Astrocyte (in vitro differentiated cells and primary cell): ENCODE measurements at places on chromosomes 13 and 19.

GRCh38 chr13:102461302-102461701 is 59.5 kb upstream of the FGF14 start:
- no peaks in the 10 kb centered on the region for H3K27me3 ChIP-seq
- no peaks in the 10 kb centered on the region for H3K4me1 ChIP-seq
- H3K27ac ChIP-seq, result no peak overlapping the region
- H3K4me3 ChIP-seq, result no peak overlapping the region
- no peak for DNase-seq

- DNase-seq, result no peak
- peaks cover 12% of the 10 kb centered on the region for H3K4me1 ChIP-seq
- H3K27me3 ChIP-seq, result no peaks in the 10 kb centered on the region
- no peak overlapping the region for H3K4me3 ChIP-seq
- no peaks in the 10 kb centered on the region for H3K36me3 ChIP-seq
These were observed 108.6 kb upstream of the GJB6 start for GRCh38 chr13:20340759-20341171.

DNA sequence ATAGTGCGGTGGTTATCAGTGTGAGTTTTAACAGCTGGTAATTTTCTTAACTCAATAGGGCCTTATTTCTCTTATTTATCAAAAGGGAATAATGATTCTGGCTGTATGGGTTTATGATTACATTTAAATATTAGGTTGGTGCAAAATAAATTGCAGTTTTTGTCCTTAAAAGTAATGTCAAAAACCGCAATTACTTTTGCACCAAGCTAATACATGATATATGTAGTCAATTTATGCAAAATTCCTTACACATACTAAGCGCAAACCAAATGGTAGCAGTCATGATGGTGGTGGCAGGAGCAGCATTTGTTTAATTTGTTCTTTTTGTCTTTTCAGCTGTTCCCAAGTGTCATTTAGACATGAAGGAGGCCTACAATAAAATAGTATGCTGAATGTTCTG is 1777.1 kb downstream of the OLFM4 start:
- no peak overlapping the region for H3K4me3 ChIP-seq
- no peak for DNase-seq
- H3K4me1 ChIP-seq, result no peaks in the 10 kb centered on the region
- H3K27ac ChIP-seq, result no peak overlapping the region
- no peaks in the 10 kb centered on the region for H3K36me3 ChIP-seq

GRCh38 chr19:5827342-5827890 is 12.1 kb downstream of the FUT6 start:
- H3K36me3 ChIP-seq, result no peaks in the 10 kb centered on the region
- DNase-seq, result no peak

DNA sequence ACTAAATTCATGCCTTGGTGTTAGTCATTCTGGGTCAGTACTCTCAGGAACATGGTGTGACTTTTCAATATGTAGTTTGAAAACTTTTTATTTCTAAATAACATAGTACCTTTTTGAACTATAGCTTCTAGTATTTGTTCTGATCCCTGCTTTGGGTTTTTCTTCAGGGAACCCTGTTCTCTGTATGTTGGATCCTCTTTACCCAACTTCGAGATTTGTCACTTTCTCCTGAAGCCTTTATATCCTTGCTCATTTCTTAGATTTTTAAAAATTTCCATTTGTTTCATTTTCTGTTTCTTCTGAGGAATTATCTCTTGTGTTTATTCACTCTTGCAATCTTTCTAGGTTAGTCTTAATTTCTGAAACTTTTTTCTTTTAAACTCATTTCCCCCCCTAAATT is 12.4 kb upstream of the CHST8 start:
- DNase-seq, result no peak
- no peaks in the 10 kb centered on the region for H3K4me1 ChIP-seq
- no peak overlapping the region for H3K4me3 ChIP-seq
- no peak overlapping the region for H3K27ac ChIP-seq

DNA sequence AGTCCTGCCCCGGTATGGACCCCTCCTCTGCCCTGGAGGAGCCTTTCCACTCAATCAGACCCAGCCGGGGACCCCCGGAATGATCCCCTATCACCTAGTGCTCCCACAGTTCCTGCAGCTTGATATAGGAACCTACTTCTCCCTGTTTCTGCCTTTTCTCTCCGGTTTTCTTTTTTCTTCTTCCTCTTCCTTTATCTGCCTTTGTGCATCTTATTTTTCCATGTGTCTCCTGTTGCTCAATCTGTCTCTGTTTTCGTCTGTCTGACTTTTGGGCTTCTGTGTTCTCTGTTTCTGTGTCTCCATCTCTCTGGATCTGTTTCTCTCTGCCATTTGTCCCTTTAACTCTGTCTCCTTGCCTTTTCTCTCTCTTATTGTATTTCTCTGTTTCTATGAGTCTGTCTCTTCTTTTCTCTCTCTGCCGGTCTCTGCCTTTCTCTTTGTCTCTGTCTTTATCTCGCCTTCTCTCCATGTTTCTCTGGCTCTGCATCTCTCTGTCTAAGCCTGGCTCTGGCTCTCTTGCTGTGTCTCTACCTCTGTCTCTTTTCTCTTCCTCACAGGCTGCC is 10.0 kb downstream of the MEGF8 start:
- H3K4me3 ChIP-seq, result no peak overlapping the region
- H3K27ac ChIP-seq, result no peak overlapping the region
- no peaks in the 10 kb centered on the region for H3K36me3 ChIP-seq
- no peaks in the 10 kb centered on the region for H3K4me1 ChIP-seq
- H3K27me3 ChIP-seq, result no peaks in the 10 kb centered on the region

GRCh38 chr13:51636349-51636890 is 52.2 kb downstream of the WDFY2 start:
- H3K27me3 ChIP-seq, result no peaks in the 10 kb centered on the region
- no peaks in the 10 kb centered on the region for H3K36me3 ChIP-seq
- H3K4me1 ChIP-seq, result peaks cover 36% of the 10 kb centered on the region
- no peak for DNase-seq
- no peak overlapping the region for H3K4me3 ChIP-seq
- H3K27ac ChIP-seq, result no peak overlapping the region

DNA sequence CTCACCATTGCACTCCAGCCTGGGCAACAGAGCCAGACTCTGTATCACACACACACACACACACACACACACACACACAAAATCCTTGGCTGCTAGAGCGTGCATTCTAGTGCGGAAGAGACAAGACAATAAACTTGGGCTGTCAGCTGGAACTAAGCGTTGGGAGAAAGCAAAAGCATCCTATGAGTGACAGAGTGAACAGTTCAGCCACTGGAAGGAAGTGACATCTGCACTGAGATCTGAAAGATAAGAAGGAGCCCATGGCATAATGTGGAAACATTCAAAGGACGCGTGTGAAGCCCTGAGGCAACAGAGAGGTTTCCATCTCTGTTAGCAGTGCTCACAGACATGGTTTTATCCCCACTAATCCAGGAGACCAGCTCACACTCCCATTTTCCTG is 3.5 kb upstream of the SLC1A5 start:
- no peak overlapping the region for H3K27ac ChIP-seq
- H3K27me3 ChIP-seq, result no peaks in the 10 kb centered on the region
- no peaks in the 10 kb centered on the region for H3K36me3 ChIP-seq
- no peak overlapping the region for H3K4me3 ChIP-seq

GRCh38 chr13:41458187-41458760 is 924 bp downstream of the RGCC start:
- peaks cover 26% of the 10 kb centered on the region for H3K27me3 ChIP-seq
- DNase-seq, result peak; percentile 14
- peaks cover 19% of the 10 kb centered on the region for H3K4me1 ChIP-seq
- H3K27ac ChIP-seq, result no peak overlapping the region
- H3K36me3 ChIP-seq, result no peaks in the 10 kb centered on the region
- peak overlapping the region; percentile 56 for H3K4me3 ChIP-seq

DNA sequence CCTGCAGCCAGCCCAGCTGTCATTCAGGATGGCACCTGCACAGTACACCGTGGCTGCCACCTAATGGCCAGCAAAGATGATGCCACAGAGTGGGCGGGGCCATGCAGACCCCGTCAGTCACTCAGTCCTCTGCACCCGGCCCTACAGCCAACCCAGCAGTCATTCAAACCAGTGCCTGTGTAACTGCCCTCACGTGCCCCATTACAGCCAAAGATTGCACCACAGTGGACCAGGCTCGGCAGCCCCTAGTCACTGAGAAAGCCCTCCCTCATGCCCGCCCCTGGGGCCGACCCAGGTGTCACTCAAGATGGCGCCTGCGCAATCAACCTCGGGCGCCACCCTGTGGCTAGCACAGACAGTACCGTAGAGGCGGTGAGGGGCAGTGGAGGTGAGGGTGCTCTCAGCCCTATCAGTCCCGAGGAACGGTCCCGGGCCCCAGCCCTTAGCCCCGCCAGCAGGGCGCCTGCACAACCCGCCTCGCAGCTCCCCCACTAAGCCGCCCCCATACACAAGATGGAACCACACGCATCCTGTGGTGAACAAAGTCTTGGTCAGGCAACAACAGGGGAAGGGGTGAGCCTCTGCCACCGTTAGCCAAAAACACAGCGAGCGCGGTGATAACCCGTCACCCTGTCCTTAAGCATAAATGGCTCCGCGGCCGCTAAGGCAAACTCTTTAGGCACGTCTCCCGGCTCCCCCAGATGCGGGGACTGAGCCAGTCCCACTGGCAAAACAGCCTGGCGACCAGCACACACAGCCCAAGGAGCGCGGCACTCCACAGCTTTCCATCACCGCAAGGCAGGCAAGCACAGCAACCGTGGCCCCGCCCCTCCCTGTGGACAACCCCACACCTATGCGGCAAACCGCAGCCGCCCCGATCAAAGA is 2.3 kb downstream of the PEG3 start:
- H3K4me1 ChIP-seq, result no peaks in the 10 kb centered on the region
- H3K27ac ChIP-seq, result no peak overlapping the region
- H3K27me3 ChIP-seq, result no peaks in the 10 kb centered on the region
- H3K36me3 ChIP-seq, result no peaks in the 10 kb centered on the region
- peak overlapping the region; percentile 48 for H3K4me3 ChIP-seq

GRCh38 chr13:55038230-55038629 is 2009.6 kb downstream of the OLFM4 start:
- H3K27ac ChIP-seq, result no peak overlapping the region
- H3K4me3 ChIP-seq, result no peak overlapping the region
- H3K4me1 ChIP-seq, result no peaks in the 10 kb centered on the region
- no peaks in the 10 kb centered on the region for H3K27me3 ChIP-seq
- no peak for DNase-seq

GRCh38 chr19:14840206-14840605 is 5.2 kb upstream of the OR7A5 start:
- no peak overlapping the region for H3K4me3 ChIP-seq
- no peak for DNase-seq
- no peaks in the 10 kb centered on the region for H3K27me3 ChIP-seq
- H3K27ac ChIP-seq, result no peak overlapping the region

DNA sequence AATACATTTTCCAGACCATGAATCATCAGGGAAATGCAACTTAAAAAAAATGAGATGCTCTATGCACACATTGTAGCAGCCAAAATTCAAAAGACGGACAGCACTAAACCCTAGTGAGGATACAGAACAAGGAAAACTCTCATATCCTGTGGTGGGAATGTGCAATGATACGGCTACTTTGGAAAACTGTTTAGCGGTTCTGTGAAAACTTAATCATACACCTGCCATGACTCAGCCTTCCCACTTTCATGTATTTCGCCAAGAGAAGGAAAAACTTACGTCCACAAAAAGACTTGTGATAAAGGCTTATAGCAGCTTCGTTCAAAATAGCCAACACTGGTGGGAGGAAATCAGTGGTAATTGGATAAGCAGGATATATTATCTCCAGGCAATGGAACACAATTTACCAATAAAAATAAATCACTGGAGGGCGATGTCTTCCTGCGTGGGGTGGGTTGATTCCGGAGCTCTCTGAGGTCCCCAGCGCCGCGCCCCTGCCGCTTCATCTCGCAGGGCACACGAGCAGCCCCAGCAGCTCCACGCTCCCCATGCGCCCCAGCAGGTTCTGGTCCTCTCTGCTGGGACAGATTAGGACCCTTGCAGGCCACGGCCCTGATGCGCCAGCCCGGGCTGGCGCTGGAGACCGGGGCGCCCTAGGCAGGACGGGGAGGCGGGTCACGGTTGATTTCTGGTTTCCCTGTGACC is 97.2 kb upstream of the ARHGEF7 start:
- H3K27ac ChIP-seq, result no peak overlapping the region
- H3K27me3 ChIP-seq, result no peaks in the 10 kb centered on the region
- peak; percentile 36 for DNase-seq
- H3K4me3 ChIP-seq, result no peak overlapping the region
- no peaks in the 10 kb centered on the region for H3K36me3 ChIP-seq
- H3K4me1 ChIP-seq, result no peaks in the 10 kb centered on the region

GRCh38 chr13:60572855-60573254 is 175.8 kb downstream of the TDRD3 start:
- H3K4me1 ChIP-seq, result peaks cover 9% of the 10 kb centered on the region
- DNase-seq, result no peak
- peaks cover 4% of the 10 kb centered on the region for H3K36me3 ChIP-seq
- H3K27me3 ChIP-seq, result no peaks in the 10 kb centered on the region
- no peak overlapping the region for H3K4me3 ChIP-seq
- H3K27ac ChIP-seq, result peak overlapping the region; percentile 22

GRCh38 chr19:2337329-2337707 is 8.8 kb downstream of the SPPL2B start:
- H3K36me3 ChIP-seq, result no peaks in the 10 kb centered on the region
- peaks cover 4% of the 10 kb centered on the region for H3K4me1 ChIP-seq
- H3K27ac ChIP-seq, result peak overlapping the region; percentile 21

DNA sequence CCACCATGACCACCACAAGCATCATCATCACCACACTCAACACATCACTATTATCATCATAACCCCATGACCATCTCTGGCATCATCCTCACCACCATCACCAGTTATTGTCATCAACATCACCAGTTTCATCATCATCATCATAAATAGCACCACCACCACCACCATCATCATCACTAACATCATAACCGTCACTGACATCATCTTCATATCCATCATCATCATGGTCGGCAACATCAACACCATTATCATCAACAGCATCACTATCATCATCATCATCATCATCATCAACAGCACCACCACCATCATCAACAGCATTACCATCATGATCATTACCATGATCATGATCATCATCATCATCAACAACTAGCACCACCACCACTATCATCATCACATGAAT is 67.2 kb downstream of the MBD3L1 start:
- no peaks in the 10 kb centered on the region for H3K36me3 ChIP-seq
- no peaks in the 10 kb centered on the region for H3K27me3 ChIP-seq
- no peaks in the 10 kb centered on the region for H3K4me1 ChIP-seq
- no peak overlapping the region for H3K4me3 ChIP-seq
- DNase-seq, result no peak
- no peak overlapping the region for H3K27ac ChIP-seq

DNA sequence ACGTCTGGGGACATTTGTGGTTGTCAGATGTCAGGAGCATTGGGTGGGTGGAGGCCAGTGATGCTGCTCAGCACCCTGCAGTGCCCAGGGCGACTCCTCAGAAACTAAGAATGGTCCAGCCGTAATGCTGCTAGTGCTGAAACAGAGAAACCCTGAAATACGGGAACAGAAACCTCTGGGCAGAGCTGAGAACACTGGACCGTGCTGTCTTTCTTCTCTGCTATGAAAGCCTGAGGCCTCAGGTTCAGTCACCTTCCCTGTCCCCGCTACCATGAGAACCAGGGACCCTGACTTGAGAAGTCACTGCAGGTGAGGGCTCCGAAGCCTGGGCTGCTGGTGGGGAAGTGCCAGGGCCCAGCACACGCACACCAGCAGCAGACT is 13.4 kb downstream of the CAPS start:
- no peak overlapping the region for H3K4me3 ChIP-seq
- no peak for DNase-seq
- H3K4me1 ChIP-seq, result no peaks in the 10 kb centered on the region
- no peaks in the 10 kb centered on the region for H3K27me3 ChIP-seq
- peaks cover 39% of the 10 kb centered on the region for H3K36me3 ChIP-seq
